ENCODE measurements at places on chromosomes 6 and 20.

- DNase-seq, result peak; percentile 93
These were observed 8.7 kb upstream of the AP5S1 start for GRCh38 chr20:3811467-3812258.

DNA sequence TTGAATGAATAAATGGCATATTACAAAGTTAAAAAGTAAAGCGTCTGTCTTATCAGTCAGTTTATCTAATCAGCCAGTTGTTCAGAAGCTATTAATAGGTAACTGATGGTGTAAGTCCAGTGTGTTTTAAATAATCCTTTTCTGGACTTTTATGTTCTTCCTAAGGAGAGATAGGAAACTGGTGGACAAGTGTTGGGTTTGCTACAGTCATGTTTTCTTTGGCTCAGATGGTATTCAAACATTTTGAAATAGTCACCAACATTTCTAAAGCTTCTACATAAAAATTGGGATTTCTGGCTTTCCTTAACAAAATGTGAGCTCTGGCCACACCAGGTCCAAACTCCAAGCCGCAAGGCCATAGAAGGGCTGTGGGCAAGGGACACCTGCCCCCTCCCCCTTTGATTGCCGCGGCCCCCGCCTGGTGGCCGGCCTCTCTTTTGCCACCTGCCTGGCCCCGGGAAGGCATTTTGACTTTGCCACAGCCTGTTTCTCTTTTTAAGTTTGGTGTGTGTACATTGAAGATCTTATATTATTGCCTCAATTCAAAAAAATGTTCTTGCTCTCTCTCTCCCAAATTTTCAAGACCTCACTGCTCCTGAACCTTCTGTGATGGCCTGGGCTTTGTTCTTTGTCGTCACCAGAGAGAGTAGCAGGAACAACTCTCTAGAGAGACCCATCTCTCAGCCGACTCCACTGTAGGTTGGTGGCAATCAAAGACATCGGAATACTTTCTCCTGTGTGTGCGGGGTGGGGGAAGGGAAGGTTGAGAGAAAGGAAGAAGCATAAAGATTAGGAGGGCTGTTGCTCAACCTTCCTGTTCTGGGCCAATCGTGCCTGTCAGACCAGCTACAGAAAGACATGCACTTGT lies 84.0 kb upstream of the ZNF217 start:
- DNase-seq, result no peak

- no peak for DNase-seq
These were observed 119.1 kb upstream of the SLC2A12 start for GRCh38 chr6:134171517-134171916.

DNA sequence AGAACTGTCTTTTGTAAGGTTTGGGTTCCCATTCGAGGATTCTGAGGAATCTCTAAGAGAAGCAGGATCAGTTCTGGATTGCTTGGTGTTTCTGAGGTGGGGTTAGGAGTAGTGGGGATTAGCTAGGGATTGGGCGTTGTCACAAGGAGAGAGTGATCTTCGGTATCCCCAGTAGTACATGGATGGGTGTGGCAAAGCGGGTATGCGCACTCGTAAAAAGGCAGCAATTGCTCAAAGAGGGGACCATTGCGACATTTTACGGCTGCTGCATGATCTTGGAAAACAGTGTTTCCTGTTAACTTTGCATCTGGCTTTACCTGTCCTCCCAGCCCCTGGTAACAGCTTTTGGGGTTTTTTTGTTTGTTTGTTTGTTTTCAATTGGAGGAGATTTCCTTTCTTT lies 9.7 kb upstream of the ZSCAN9 start:
- DNase-seq, result no peak

- no peak for DNase-seq
These were observed 116.9 kb downstream of the RWDD2A start for GRCh38 chr6:83310046-83310445.

DNA sequence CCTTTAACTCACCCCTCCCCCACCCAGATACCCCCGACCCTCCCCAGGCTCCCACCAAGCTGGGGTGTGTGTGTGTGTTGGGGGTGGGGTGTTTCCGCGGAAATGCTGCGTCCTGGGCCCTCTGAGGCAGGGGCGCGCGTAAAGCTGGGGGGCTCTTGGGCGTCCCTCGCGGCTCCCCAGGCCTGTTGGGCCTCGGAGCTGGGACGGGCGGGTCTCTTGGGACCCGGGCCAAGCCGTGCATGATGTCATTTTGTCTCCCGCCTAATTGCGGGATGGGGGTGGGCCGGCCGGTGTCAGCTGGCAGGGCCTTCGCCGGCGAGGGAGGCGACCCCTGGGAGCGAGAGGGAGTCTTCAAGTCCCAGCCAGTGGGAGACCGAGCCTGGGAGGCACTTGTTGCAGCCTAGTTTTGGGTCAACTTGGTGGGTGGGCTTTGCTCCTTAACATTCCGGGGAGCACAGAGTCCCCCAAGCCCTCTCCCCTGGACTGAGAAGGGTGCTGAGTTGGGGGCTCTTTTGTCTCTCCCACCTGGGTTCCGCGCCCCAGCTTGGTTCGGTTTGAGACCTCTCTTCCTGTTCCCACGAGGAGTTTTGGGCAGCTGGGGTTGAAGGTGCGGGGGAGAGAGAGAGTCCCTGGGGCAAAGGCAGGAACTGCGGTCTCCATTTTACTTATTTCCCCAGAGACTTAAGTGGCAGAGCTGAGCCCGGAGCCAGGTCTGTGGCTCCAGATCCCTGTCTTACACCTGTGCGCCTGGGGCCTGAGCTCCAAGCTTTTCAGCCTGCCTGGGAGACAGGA lies 623 bp downstream of the MYBL2 start:
- peak; percentile 54 for DNase-seq

DNA sequence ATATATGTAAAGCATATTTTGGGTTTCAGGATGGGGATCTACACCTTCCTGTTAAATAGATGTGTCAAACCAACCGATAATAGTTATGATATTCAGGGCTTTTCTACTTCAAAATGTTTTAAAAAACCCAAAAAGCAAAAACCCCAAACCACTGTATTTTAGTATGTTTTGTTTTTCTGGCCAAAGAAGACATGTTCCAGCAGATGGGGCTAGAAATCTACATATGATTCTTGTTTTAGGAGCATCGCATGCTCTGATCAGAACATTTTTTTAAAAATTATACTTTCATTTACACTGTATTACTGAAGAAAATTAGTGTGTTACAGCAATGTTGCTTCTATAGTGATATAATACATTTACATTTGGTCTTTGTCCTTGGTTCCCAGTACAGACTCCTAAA lies 11.0 kb downstream of the RMND1 start:
- DNase-seq, result no peak

GRCh38 chr6:161476711-161477110 lies 202.8 kb upstream of the AGPAT4 start:
- no peak for DNase-seq
